ENCODE measurements at places on chromosomes 5 and 9. TPM values are rescaled to one million over a fixed set of nuclear protein-coding genes. Genes with fewer than 3 reads are reported as not detected.

The NR5A1 gene
- 0.26 TPM for total RNA-seq

The MAST4 gene
- total RNA-seq: 22.3 TPM

The SEMA6A gene
- 34.2 TPM for total RNA-seq

The ABCA1 gene
- 109 TPM for total RNA-seq

The FBP2 gene
- total RNA-seq: not detected

The EGR1 gene
- total RNA-seq: 24.4 TPM

The PAEP gene
- total RNA-seq: 0.39 TPM

The TXNDC8 gene
- total RNA-seq: not detected

The MTREX gene
- 68.1 TPM for total RNA-seq

The GHR gene
- 2.3 TPM for total RNA-seq

The TAF11L10 gene
- not detected for total RNA-seq

The SLC6A19 gene
- total RNA-seq: not detected

The BTNL9 gene
- total RNA-seq: not detected

The OR13J1 gene
- total RNA-seq: not detected

The CCIN gene
- 1.1 TPM for total RNA-seq

The UBE2QL1 gene
- 0.34 TPM for total RNA-seq

The STK10 gene
- 59.8 TPM for total RNA-seq

The FOXD4 gene
- 0.31 TPM for total RNA-seq

The ZNF483 gene
- total RNA-seq: 2.5 TPM

The IFNB1 gene
- total RNA-seq: 3.2 TPM

The HMMR gene
- 4.0 TPM for total RNA-seq

The GNA14 gene
- total RNA-seq: 1.0 TPM

The PFN3 gene
- not detected for total RNA-seq

The CARTPT gene
- total RNA-seq: not detected

The OTP gene
- total RNA-seq: 0.17 TPM

The SLC6A18 gene
- not detected for total RNA-seq

The BSPRY gene
- total RNA-seq: not detected

All from astrocyte (in vitro differentiated cells and primary cell).